ENCODE measurements at places on chromosomes 6 and 20.

DNA sequence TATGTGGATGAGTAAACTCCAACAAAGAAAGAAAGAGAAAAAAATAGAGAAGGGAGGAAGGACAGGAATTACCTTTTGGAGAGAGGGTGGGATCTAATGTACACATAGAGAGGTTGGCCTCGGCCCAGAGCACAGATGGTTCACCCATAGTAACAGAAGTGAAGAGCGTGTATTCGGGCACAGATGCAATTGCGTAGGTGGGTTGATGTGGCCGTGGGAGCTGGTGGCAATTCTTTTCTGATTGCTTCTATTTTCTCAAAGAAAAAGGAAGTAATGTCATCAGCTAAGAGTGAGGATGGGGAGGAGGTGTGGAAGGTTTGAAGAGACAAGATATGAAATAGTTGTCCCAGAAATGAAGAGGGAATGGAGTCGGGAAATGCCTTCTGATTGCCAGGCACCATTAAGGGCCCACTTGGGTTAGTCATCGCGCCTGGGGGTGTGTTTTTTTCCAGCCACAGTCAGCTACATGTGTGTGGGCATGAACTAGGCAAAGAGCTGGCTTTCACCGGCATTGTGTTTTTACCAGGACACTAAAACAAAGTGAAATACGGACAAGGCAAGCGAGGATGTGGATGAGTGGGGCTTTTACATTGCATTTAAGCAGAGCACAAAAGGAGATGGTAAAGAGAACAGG, 158.7 kb downstream of the SYNE1 start:
- DNase-seq: no peak

GRCh38 chr20:16215041-16215440, 358.2 kb downstream of the KIF16B start:
- no peak for DNase-seq

DNA sequence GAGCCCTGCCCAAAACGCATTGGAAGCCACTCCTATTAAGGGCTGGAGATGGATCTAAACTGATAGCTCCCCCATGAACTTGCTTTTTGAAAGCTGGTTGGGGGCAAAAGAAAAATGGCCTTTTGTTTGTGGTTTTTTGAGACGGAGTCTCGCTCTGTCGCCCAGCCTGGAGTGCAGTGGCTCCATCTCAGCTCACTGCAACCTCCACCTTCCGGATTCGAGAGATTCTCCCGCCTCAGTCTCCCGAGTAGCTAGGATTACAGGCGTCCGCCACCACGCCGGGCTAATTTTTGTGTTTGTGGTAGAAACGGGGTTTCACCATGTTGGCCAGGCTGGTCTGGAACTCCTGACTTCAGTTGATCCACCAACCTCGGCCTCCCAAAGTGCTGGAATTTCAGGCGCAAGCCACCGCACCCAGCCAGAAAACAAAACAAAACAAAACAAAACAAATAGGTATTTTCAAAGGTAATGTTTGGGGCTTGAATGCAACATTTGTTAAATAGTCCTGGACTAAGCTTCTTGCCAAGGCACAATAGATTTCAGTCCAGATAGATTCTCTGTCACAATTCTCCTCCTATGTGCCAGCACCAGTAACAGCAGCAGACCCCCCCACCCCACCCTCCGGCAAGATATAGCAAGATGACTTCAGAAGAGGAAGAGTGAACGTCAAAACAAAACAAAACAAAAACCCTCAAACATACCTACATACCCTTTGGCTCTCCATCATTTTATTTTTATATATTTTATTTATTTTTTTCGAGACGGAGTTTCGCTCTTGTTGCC, 26.5 kb upstream of the ABT1 start:
- DNase-seq: no peak

DNA sequence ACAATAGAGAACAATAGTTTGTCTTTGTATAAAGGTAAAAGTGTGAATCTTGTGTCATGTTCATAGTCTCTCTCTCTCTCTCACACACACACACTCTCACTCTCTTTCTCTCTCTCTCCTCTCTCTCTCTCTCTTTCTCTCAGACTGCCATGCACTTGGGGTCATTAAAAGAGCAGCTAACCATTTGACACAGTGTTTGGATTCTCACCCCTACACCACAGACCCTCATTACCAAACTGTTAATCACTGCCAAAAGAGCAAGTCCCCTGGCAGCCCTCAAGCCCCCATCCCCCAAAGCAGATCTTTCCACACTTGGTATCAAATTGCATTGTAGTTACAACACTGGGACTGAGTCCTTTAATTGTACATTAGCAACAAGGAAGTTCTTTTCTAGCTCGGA, 305.8 kb upstream of the RSPO3 start:
- DNase-seq: no peak

DNA sequence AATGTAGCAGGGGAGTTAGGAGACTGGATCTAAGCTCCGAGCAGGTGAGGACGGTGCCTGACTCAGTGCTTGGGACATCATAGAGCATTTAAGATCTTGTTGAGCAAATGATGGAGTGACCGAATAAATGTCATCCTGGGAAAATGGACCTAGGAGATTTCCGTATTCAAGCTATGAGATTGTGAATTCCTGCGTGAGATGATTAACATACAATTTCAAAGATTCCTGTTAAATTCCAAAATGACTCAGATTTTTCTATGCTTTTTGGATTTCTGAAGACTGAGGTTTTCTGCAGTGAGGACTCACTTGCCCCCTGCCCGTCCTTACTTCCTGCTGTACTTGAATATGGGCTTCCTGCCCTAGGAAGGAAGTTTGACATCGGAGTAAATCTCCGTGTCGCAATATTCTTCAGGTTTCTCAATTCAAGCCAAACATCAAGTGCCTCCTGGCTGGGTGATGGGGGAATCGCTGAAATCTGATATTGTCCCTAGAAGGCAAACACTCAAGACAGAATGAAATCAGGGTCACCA, 5.2 kb downstream of the SYTL3 start:
- no peak for DNase-seq

DNA sequence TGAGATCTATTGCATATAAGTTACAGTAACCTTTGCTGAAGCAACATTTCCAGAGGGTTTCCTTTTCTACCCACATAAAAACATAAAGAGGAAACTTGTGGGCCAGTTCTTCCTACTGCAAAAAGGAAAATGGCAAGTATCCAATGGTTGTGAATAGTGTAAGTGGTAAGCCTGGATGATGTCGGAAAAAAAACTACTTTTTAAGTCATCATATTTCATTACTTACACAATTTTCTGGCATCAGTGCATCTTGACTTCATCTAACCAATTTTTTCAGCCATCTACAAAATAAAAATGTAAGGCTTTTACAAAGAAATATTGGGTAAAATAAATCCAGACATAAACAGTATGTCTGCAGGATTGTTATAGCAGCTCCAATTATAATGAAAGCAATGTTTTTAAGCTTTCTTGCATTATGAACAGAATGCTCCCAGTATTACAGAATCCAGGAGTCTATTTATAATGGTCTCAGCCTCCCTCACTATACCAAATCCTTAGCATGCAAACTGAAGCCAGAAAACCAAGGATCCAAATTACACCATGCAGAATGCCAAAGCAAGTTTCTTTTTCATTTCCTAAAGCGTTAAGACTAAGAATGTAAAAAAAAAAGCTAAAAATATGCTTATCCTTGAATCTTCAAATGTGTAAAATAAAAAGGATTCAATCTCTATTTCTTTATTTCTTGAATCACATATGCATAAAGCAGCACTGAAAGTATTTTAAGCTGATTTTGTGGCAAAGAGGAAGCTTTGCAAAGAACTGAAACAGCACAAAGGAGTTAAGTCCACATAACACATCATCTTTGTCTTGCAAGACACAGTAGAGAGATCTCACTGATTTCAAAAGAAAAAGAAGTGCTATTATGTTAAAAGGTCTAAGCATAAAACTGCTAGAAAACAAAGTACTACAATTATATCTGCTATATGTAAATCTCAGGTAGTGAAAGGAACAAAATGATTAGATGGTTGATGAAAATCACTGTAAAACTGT, 126.8 kb upstream of the HMGCLL1 start:
- no peak for DNase-seq

DNA sequence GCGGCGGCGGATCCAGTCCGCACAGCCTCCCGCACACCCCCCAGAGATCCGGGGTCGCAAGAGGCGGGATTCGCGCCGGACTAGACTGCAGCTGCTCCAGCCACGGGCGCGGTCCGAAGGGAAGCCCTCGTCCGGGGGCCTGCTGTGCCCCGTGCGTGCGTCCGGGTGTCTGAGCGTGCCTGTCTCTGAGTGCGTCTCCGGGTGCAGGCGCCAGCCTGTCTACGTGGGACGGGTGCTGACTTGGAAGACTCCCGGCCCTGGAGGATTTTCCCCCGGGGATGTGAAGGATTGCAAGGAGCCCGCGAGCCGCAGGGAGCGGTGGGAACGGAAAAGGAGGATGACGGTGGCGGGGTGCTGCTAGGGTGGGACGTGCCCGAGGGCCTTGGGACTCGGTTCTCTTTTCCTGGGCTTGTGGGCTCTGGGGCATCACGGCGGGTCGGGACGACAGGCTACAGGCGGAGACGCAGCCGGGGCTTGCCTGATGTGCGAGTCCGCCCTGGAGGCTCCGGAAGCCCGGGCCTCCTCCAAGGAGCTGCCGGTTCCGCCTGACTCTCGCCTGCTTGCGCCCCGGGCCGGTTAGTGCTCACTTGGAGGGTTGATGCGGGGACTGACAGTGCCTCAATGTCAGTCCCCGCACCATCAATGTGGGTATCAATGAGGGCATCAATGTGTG, 5.7 kb downstream of the MAFB start:
- no peak for DNase-seq

- DNase-seq: no peak
Observed at GRCh38 chr20:50484271-50484976, 25.8 kb upstream of the PTPN1 start.

- peak; percentile 25 for DNase-seq
Observed at GRCh38 chr20:23445596-23446217, 6.2 kb downstream of the CSTL1 start.

Data from amniotic stem cell (primary cell).